HS-5 (cell line): ENCODE measurements at places on chromosomes 6 and 20.

GRCh38 chr6:117290173-117290846, 25.0 kb downstream of the VGLL2 start:
- no peak for DNase-seq

DNA sequence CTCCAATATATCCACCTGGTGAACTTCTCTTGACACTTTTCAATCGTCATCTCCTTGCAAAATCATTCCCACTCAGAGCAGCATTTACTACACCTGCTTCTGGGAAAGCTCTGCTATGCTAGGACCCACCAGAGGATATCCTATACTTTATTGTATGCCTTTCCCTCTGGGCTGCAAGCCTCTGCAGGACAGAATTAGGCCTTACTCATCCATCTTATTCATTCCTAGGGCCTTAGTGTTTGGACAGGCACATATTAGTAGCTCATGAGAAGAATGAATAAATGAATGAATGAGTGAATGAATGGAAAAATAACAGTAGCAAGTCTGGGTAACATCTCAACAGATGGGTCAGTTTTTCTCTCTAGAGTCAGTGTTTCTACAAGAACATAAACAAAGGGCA, 216.1 kb downstream of the MAFB start:
- DNase-seq: no peak

- no peak for DNase-seq
These were observed 159.7 kb downstream of the TMEM242 start for GRCh38 chr6:157163434-157164159.

- peak; percentile 57 for DNase-seq
These were observed 16.4 kb upstream of the KIFC1 start for GRCh38 chr6:33375143-33375671.

- no peak for DNase-seq
These were observed 292.5 kb upstream of the ZNF337 start for GRCh38 chr20:25989196-25989595.

- DNase-seq: no peak
These were observed 85.3 kb downstream of the JARID2 start for GRCh38 chr6:15331143-15331542.

GRCh38 chr6:71091167-71091566, 134.3 kb upstream of the B3GAT2 start:
- no peak for DNase-seq

DNA sequence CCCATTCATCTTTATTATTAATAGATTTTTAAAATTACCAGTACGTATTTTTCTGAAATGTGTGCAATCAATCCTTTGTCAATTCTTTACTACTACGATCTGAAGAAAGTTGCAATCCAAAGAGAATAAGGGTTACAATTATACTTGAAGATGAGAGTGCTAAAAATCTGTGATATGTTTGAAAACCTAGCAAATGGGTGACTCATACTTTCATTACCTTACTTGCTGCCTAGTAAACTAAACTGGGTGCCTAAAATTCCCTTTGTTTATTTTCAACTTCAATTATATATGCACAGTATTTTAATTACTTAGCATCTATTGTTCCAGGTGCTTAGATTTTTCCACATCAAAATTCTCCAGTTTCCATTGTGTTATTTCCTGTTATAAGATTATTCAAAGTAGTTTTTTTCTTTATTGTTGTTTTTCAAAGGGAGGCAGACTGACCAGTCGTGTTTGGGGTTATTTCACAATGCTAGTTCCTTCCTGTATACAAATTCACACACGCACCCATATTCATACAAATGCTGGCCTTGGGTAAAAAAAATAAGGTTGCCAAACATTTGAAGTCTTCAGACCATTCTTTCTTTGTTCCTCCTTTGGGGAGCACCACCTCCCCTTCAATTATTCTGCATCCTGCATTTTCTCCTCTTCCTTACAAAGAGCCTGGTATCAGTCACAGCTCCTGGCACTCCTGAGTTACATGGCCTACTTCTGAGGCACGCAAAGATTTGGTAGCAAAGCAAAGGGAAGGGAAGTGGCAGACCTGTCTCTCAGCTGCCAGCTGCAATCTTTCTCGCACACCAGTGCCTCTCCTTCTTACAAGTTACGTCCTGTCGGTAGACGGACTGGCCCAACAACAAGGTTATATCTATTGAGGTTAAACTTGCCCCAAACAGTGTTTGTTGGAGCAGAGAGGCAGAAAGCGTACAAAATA, 16.2 kb upstream of the FAM135A start:
- DNase-seq: no peak

DNA sequence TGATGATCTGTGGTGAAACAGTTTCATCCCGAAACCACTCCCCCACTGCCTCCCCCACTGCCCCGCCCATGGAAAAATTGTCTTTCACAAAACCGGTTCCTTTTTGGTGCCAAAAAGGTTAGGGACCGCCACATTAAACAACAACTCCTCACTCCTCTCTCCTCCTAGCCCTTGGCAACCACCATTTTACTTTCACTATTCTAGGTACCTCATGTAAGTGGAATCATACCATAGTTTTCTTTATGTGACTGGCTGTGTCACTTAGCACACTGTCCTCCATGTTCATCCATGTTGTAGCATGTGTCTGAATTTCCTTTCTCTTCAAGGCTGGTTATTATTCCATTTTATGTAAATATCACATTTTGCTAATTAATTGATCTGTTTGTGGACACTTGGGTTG, 99.3 kb downstream of the UTRN start:
- no peak for DNase-seq

DNA sequence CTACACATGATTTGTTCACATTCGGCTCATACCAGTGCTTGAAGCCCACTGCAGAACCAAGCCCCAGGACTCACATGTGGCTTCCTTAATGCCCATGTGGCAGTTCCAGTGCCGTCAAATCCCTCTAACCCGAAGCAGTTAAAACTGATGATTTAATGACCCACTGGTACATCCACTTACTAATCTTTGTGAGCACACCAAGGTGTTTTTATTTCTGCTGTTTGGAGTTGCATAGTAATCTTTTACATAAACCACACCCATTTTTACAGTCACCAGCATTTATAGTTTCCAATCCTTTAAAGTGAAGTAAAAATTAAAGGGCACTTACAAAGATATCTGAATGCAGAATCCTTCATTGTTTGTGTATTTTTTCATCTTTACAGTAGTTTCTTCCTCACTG, 232.0 kb downstream of the ANKRD60 start:
- DNase-seq: no peak

- no peak for DNase-seq
These were observed 79.1 kb downstream of the RAMACL start for GRCh38 chr6:166507380-166507779.

- no peak for DNase-seq
These were observed 12.8 kb downstream of the KCTD20 start for GRCh38 chr6:36455486-36456027.

GRCh38 chr6:140641412-140641811, 1267.0 kb upstream of the CITED2 start:
- DNase-seq: no peak

DNA sequence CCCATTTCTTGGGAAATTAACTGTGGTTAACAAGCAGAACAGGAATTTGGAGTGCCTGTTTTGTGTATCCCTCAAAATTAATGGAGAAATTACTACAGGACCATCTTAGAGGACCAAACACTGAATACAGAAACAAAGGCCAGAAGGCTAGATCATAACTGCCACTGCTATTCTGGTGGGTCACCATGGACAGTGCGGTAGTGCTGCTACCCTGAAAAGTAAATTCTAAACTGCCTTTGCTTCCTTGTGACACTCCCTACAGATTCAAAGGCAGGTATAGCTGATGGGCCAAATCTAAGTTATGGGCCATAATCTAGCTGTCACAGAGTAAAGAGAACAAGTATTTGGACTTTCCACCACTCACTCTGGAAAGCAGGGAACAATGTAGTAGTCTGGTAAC, 575.8 kb upstream of the ADGRB3 start:
- no peak for DNase-seq

- DNase-seq: peak; percentile 88
These were observed 42.3 kb downstream of the HIVEP2 start for GRCh38 chr6:142902636-142903053.

GRCh38 chr6:34447910-34448309, 18.0 kb upstream of the PACSIN1 start:
- no peak for DNase-seq

DNA sequence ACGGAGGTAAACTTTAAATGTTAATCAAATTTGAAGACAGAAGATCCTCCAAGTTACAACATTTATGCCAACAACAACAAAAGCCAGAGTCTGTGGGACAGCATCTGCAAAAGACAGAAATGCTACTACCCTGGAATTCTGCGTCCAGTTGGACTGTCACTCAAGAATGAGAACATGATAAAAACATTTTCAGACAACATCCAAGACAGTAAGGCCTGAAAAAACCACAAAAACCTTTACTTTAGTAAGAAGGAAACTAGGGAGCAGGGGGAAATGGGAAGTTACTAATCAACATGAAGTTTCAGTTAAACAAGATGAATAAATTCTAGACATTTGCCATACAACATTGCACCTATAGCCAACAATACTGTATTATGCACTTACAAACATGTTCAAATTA, 77.6 kb downstream of the MLIP start:
- no peak for DNase-seq

- no peak for DNase-seq
These were observed 8.3 kb upstream of the CEP85L start for GRCh38 chr6:118659513-118660217.

DNA sequence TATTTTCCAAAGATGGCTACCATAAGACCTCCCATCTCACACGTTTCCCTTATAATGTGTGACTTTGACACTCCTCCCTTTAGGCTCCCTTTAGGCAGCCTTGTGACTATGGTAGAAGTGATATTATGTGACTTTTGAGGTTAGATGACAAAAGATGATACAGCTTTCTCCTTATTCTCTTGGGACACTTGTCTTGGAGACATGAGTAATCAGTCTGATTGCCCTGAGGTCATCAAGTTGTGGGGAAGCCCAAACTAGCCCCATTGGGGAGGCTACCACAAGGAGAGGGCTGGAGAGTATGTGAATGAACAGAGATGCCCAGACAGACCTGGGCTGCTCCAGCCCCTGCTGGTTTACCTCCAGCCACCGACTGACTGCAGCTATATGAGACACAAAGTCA, 10.6 kb upstream of the DLK2 start:
- no peak for DNase-seq
